NCI-H1105 treated with DMSO at 0.1 percent for 48 hours (cell line): ENCODE measurements at places on chromosomes 4 and X.

- DNase-seq, result no peak
These were observed 148.3 kb downstream of the CPEB2 start for GRCh38 chr4:15150631-15151030.

GRCh38 chr4:87030124-87030523 is 95.3 kb downstream of the AFF1 start:
- no peak for DNase-seq

- DNase-seq, result no peak
These were observed 49.5 kb upstream of the CBR4 start for GRCh38 chr4:169059306-169060211.

DNA sequence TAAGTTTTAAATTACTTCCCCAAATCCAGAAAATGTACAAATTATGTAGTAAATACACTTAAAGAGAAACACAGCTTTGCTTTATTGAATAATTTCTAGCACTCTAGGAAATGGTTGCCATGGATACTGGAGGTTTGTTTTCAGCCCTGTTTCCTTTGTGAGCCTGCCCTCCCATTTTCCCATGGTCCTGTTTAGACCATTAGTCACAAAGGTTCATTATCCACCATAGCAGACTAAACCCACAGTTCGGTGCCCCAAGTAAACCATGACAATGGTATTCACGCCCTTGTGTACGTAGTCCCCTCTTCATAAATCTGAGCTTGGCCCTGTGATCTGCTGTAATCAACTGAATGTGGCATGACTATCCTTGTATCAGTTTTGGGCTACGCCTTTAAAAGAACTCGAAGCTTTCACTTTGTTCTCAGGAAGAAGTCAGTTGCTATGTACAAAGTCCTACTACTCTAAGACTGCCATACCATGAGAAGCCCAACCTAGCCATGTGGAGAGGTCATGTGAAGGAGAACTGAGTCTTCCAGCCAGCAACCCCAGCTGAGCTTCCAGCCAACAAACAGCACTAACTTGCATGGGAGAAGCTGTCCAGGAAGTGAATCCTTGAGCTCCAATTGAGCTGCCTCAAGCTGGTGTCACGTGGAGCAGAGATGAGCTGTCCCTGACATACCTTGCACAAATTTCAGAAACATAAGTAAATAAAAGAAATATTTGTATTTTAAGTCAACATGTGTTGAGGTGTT is 300.4 kb downstream of the LDB2 start:
- DNase-seq, result no peak

DNA sequence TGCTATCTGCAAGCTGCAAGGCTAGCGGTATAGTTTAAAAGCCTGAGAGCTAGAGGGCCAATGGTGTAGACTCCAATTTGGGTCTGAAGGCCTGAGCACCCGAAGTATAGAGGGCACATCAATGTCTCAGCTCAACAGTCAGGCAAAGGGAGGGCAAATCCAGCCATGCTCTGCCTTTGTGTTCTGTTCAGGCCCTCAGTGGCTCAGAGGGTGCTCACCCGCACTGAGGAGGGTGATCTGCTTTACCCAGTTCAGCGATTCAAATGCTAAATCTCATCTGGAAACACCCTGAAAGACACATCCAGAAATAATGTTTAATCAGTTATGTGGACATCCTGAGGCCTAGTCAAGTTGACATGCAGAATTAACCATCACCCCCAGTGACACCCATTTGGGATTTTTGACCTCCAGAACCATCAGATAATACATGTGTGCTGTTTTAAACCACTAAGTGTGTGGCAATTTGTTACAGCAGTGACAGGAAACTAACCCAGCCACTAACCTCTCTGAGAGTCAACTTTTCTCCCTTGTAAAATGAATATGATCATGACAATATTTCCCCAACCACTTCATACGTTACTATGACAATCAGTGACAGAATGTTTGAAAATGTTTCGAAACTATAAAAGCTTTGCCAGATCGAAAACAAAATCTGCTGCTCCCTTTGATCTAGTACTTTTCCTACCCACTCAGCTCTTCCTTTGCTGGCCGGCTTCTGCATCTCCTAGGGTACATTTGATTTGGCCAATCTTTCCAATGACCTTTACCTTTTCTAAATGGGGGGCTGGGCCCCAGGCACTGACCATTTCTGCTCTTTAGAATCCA is 8.4 kb upstream of the TBL1X start:
- no peak for DNase-seq

- no peak for DNase-seq
These were observed 54.4 kb downstream of the VGLL1 start for GRCh38 chrX:136586386-136586785.

DNA sequence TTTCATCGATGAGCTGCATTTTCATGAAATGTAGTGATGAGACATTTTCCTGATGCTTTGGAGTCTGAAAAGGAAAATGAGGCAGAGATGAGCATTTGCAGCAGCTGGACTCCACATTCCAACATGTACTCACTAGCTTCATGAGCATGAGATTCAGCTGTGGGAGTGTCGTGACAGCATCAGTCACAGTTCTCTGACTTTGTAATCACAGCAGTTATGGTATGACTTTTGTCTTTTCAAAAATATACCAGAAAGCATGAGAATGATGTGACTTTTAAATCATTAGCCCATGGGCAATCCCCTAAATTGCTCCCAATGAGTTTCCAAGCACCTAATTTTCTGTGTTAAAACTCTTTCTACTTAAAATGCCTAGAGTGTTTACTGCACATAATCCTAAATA is 18.3 kb upstream of the MSL3 start:
- no peak for DNase-seq

DNA sequence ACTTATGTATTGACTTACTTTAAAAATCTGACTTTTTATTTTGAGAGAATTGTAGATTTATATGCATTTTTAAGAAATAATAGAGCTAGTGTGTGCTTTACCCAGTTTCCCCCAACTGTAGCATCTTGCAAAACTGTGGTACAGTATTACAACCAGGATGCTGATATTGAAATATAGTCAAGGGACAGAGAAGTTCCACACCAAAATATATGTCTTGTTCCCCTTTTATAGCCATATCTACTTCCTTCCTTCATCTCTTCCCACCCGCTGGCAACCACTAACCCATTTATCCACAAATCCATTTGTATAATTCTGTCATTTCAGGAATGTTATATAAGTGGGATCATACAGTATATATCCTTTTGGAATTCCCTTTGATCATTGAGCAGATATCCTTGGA is 16.8 kb downstream of the KDM6A start:
- no peak for DNase-seq

DNA sequence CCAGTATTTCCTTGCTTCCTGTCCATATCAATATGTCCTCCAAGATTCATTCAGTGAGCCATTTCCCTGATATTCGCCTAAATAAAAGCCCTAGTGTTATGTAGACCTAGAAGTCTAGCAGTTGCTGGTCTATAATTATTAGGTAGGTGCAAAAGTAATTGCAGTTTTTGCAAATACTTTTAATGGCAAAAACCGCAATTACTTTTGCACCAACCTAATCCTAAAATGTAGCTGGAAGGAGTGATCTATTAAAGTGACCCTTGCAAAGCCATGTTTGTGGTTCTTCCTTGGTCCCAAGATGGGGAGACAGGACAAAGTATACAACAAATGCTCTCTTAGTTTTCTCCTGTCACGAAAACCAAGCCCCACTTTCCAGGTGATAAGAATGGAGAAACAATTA is 193.0 kb downstream of the IDS start:
- DNase-seq, result no peak

GRCh38 chrX:117274965-117275364 is 812.2 kb upstream of the CT83 start:
- peak; percentile 65 for DNase-seq

- DNase-seq, result no peak
These were observed 89.2 kb downstream of the DACH2 start for GRCh38 chrX:86237482-86237881.

DNA sequence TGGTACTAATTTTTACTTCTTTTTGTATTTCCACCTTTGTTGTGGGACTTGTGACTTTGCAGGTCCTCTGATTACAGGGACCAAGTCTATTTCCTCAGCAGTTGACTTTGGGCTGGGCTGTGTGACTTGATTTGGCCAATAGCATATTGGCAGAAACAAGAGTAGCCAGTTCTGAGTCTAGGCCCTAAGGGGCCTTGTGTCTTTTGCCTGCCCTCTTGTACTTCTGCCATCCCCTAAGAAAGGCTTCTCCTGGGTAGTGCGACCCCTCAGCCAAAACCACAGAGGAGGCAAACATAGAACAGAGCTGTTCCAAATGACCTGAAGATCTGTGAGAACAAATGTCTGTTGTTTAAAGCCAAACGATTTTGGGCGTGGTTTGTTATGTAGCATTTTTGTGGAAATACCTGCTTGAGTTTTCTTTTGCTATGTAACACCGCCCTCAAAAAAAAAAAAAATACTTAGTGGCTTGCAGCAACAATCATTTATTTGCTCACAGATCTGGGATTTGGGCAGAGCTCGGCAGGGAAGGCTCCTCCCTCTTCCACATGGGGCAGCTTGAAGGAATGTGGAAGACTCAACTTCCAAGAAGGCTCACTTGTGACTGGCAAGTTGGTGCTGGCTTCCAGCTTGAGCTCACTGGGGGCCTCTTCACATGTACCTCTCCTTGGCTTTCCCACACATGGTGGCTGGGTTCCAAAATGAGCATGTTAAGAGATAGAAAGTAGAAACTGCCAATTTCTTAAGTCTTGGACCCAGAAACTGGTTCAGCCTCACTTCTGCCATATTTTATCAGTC is 423.0 kb upstream of the CNKSR2 start:
- DNase-seq, result no peak

DNA sequence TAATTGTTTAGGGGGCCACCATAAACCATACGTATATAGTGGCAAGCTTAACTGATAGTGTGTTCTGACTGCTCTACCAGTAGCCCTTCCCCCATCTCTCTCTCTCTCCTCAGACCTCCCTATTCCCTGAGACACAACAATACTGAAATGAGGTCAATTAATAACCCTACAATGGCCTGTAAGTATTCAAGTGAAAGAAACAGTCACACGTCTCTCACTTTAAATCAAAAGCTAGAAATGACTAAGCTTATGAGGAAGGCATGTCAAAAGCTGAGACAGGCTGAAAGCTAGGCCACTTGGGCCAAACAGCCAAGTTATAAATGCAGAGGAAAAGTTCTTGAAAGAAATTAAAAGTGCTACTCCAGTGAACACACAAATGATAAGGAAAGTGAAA is 78.0 kb downstream of the PRDM5 start:
- no peak for DNase-seq

- DNase-seq, result no peak
These were observed 194.4 kb downstream of the COX18 start for GRCh38 chr4:72875138-72875537.

GRCh38 chr4:149113804-149114430 is 671.7 kb upstream of the NR3C2 start:
- no peak for DNase-seq

DNA sequence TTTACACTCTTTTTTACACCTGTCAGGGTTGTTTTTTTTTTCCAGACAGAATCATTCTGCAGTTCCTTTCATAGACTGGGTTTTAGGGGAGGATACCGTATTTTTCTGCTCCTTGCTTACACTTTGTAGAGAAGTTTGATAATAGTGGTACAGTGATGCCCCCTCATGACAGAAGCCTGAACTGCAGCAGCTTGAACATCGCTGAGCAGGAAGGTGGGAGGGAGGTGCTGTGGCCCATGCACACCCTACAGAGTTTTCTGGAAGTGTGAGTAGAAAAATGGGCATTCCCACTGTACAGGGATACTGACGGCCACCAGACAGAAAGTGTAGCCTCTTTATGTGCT is 54.5 kb downstream of the RAB40A start:
- peak; percentile 53 for DNase-seq

GRCh38 chr4:73822389-73822788 is 14.1 kb upstream of the CXCL6 start:
- no peak for DNase-seq

GRCh38 chrX:85244450-85245211 is 840 bp downstream of the ZNF711 start:
- peak; percentile 34 for DNase-seq

DNA sequence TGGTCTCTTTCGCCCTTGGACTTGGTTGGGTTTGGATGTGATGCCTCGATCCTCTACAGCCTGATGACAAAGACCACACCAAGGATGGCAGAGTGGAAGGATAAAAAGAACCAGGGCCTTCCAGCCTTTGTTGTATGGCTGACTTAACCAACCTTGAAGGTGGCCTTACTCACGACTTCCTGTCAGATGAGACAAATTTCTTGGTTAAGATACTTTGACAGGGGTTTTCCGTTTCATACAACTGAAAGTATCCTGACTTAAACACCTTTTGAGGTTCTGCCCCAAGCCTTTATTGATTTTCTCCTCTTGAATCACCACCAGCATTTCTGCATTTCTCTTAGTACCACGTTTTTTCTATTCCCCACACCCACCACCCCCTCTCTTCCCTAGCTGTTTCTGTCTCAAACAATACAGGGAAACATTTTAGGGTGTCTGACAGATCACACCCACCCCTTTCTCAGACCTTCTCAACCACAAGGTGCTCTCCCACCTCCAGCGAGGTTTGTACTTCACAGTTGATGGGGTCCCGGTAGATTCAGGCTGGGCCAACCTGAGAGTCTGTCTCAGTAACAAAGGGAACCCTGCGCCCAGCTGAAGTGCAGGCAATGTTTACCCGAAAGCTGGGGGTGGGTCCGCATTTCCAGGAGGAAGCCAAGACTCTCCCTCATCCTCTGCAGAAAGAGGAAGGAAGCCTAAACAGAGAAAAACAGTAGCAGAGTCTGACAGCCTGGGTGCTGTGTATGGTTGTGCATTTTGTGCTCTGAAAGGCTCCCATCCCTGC is 5.0 kb upstream of the TSPAN5 start:
- no peak for DNase-seq

GRCh38 chrX:74540635-74541249 is 73.7 kb downstream of the RLIM start:
- DNase-seq, result no peak

GRCh38 chr4:165758086-165758485 is 115.0 kb upstream of the TLL1 start:
- DNase-seq, result no peak

DNA sequence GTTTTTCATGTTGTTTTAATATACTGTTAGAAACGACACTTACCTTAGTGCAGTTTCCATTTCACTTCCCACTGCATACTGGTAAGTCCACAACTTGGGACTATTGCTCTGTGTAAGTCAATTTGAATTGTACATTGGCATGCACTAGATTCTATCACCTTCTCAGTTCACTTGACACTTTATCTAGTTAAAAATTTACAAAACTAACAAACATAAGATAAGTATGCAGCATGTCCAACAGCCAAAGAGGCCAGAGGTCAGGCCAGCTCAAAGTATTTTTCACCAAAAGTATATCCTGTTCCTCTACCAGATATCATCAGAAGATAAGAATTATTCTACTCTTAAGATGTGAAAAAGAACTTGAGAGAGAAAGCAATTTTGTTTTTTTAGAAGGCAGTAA is 75.9 kb downstream of the QRFPR start:
- no peak for DNase-seq

GRCh38 chr4:138400543-138400942 is 158.4 kb upstream of the SLC7A11 start:
- DNase-seq, result no peak

GRCh38 chr4:168585168-168586091 is 88.6 kb downstream of the PALLD start:
- DNase-seq, result no peak

- no peak for DNase-seq
These were observed 1.4 kb downstream of the RWDD4 start for GRCh38 chr4:183657564-183657963.

- DNase-seq, result no peak
These were observed 61.5 kb upstream of the EXOC1L start for GRCh38 chr4:55758066-55758465.
